Activated CD8-positive, alpha-beta memory T cell treated with anti-CD3 and anti-CD28 coated beads for 1 hour (primary cell): ENCODE measurements at places on chromosomes 12 and 14.

DNA sequence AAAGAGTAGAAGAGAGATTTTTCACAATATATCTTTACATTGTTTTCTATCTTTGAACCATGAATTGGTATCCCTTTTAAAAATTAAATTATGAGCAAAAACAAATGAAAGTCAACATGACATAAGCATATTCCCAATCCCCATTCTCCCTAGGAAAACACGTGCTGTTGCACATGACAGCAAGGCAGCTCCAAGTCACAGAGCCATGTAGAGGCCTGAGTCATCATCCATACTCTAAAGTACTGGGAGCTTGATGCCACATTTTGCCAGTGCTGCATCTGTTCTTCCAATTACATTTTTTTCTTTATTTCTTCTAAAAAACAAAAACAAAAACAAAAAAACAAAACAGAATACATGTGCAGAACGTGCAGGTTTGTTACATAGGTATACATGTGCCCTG, 115.2 kb downstream of the ITPR2 start:
- DNase-seq: no peak

- no peak for DNase-seq
These were observed 309.8 kb upstream of the TMEM132C start for GRCh38 chr12:127957001-127957660.

- no peak for DNase-seq
These were observed 276.8 kb downstream of the PCNX1 start for GRCh38 chr14:71183876-71184689.

DNA sequence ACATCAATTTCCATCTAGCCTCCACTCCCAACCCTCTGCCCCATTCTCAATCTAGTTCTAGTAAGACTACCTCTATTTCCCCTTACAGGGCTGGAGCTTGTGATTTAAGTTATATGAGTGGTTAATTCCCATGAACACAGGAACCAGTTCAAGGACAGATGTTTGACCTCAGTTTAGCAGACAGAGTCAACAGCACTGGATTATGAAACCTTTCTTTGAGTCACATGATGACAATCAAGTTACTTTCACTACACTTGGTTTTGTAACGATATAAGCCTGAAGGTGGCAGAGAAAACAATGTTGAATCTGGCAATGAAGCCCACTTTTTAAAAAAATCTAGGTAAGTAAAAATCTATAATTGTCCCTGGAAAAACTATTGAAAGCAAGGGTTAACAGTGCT, 1646.2 kb upstream of the FLRT2 start:
- DNase-seq: no peak

DNA sequence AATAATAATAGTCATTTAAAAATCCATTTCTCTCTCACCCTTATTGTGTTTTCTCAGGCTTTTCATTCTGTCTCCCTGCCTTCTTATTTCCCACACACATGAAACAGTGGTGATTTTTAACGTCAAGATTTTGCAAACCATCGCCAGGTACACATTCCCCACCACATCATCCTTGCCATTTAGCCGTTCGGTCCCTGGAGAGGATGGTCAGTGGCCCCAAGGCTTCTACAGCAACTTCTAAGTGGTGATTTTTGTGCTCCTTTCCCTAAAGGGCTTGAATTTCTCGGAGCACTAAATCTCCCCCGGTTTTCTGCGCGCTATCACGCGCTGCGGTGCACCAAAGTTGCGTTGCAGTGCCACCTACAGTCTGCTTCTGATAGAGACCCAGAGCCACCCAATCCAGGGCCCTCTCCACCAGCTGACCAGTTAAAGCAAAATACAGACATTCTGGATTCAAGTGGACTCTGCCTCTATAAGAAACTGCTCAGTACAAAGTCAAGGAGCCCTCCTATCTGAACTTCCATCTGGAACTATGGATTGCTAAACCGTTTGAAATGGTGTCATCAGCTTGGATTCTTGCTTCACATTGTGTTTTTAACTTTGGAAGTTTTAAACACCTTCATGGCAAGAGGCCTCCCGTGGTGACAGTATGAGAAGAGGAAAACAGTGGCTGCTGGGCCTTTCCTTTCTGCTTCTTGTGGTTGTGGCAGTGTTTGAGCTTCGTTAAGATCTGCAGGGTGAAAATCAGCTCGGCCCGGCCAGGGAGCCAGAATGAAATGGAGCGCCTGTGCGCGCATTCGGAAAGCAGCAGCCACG, 234.0 kb downstream of the SPTSSA start:
- peak; percentile 1 for DNase-seq

GRCh38 chr12:131313635-131314034, 359.9 kb downstream of the ADGRD1 start:
- no peak for DNase-seq

- no peak for DNase-seq
These were observed 1.6 kb downstream of the LRRC43 start for GRCh38 chr12:122184517-122184916.

- no peak for DNase-seq
These were observed 106.0 kb upstream of the TMTC1 start for GRCh38 chr12:29889737-29890136.

GRCh38 chr14:22336031-22336430, 253.0 kb downstream of the DAD1 start:
- DNase-seq: no peak

GRCh38 chr12:14954269-14954668, 7.1 kb downstream of the ARHGDIB start:
- no peak for DNase-seq

DNA sequence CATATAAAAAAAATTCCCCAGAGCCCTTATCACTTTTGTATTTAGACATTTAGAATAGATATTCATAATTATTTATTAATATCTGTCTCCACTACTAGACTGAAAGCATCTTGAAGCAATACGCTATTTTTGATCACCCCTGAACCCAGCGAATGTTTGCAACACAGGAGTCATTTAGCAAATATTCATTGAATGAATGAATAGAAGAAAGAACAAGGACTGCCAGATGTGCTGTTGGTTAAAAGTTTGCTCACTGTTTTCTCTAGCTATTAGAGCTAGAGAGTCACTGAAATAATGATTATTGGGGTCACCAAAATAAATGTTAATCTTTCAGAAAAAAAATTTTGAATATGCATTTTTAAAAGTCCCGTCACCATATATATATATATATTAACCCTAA, 174.3 kb downstream of the ACSS3 start:
- DNase-seq: no peak

DNA sequence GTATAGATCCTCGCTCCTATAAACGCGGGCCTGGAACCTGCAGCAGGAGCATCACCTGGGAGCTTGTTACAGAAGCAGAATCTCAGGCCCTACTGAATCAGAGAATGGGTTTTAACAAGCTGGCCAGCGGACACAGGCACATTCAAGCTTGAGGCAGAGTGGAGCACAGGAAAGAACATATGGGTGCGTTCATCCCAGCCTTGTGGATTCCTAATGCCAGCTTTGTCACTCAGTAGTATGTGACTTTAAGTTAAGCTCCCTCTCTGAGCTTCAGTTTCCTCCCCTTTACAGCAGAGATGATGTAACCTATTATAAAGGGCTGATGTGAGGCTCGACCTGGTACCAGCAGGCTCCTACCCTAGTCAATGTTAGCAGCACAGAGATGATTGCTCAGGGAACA, 204.9 kb downstream of the ZFP36L1 start:
- no peak for DNase-seq

DNA sequence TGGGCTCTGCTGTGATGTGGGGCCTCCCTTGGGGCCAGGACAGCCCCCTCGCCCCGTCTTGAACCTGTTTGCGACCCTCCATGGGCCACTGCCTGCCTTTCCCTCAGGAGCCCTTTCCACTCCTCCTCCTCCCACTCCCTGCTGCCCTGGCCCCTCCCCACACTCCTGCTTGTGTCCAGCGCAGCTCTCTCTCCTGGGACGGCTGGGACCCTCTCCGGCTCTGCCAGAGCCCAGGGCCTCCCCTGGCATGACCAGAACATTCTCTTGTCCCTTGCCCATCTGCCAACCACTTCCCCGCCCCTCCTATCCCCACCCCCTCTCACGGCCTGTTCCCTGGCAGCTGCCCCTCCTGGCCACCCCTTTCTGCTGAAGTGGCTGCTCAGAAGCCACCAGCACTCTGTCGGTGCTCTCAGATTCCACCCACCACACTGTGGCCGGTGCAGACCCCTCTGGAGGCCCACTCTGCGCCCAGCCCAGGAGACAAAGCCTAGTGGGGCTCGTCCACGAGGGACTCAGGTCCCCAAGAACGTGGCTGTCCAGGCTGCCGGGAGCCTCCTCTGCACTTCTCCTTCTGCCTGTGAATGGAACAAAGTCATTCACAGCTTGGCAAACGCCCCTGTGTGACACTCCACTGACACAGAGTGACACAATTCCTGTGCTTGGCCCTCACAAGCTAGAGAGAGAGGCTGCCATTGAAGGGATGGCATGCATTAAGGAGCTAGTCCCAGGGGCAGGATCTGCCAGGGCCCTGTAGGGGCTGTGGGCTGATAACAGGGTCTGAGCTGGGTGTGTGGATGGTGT, 1.4 kb downstream of the ASPG start:
- no peak for DNase-seq
